Right kidney (tissue), 9 donors: ENCODE measurements at places on chromosomes 2 and 18.

- DNase-seq, result no peak
These were observed 22.7 kb downstream of the RUFY4 start for GRCh38 chr2:218091746-218092145.

- no peak for DNase-seq
These were observed 1210.2 kb downstream of the DPP10 start for GRCh38 chr2:115652652-115653051.

- no peak for DNase-seq
These were observed 28.2 kb downstream of the CENPO start for GRCh38 chr2:24821433-24821891.

DNA sequence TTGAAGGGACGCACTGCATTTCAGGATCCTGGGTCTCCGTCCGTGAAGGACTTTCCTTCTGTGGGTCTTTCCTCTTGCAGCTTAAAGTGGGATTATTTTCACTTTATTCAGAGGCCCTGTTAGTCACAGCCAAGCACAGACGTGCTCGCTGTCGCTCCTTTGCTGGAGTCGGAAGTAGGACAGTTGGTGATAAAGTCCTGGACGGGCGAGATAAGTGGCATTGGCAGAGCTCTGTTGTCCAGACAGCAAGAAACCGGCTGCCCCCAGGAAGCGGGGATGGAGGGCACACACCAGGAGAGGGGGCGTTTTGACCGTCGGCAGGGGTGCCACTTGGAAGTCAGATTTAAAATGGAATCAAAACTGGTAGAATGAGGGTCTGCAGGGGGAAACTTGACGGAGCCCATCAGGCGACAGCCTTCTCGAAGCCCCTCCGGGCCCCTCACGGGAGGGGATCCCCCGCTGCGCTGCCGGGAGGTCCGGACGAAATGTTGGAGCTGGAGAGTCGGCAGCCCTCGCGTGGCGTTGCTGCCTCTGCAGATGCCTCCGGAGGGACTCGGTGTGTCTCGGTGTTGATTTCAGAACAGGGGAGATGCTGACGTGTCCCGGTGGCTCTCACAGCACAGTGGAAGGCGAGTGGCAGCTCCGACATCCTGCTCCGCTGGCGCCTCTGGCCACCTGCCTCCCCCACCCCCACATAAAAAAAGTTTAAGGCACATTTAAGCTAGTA, 124.2 kb downstream of the NFATC1 start:
- DNase-seq, result peak; percentile 51

DNA sequence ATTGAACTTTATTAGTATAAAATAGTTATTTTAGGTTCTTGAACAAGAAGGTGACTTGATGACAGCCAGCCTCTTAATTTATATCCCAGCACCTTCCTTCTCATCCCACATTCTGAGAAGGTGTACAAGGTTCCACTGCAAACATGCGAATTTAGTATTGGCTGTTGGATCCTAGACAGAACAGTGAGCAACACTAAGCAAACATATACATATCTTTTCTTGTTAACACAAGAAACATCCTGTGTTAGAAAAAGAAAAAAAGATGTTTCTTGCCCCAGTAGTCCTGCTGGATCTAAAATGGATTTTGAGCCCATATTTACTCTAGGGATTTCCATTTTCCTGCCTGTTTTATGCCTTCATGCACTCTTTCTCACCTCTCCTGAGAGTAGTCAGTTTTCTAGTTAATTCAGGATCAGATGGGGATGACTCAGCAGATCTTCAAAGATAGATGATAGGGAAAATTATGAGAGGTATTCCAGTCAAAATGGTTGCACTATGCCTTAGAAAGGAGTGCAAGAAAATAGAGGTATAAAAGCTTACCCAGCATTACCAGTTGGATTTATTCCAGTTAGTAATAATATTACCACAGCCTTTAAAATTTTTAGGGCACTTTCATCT, 336.5 kb downstream of the MEIS1 start:
- no peak for DNase-seq

GRCh38 chr2:37652199-37652640, 19.2 kb downstream of the CDC42EP3 start:
- no peak for DNase-seq

- no peak for DNase-seq
These were observed 117.6 kb downstream of the POLE4 start for GRCh38 chr2:75076088-75076487.

GRCh38 chr2:164782323-164782722, 59.3 kb downstream of the COBLL1 start:
- DNase-seq, result no peak

DNA sequence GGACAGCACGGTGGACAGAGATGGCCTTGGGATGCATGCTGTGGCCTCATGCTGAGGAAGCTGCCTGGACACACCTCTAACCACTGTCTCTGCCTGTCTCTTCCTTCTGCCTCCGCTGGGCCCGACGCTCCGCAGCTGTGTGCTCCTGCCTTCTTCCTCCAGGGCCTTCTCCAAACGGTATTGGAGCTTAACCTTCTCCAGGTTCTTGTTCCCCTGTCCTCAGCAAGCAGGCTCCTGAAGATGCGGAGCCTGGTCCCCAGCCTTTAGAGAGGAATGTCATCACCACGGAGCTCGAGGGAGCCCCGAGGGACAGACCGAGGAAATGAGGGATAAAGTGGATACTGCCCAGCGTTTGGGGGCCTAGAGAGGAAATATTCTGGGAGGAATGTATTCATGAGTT, 155.1 kb downstream of the DYSF start:
- no peak for DNase-seq

DNA sequence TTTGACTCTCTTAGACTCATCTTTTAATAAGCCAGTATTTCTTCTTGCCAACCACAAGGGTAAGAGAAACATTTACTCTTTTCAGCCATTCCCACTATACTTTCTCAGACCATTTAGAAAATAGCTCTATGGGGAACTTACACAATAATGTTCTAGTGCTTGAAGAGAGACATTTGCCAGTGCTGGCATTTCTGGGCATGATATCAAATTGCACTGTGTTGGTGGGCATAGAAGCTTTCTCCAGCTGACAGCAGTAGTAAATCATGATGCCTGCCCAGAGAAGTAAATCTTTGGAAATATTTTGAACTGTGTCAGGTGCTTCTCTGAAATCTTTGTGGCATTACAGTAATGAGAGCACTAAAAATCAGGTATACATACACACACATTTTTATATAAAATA, 346.6 kb downstream of the CBLN2 start:
- DNase-seq, result no peak

DNA sequence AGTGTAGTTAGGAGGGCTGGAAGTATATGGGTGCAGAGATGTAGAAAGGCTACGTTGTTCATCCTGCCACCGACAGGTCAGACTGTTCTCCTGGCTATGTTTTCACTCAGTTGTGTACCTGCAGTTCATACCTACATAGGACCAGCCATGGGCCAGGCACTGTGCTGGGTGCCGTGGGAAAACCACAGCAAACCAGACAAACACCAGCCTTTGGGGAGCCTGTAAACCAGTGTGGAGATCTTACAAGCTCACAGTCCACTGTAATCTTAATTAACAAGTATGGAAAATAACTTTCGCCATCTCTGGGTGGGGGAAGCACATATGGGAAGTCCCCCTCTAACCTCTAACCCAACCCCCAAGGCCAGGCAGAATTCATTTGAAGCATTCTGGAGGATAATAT, 12.7 kb downstream of the NCK2 start:
- no peak for DNase-seq

GRCh38 chr18:67794521-67794920, 278.0 kb upstream of the DSEL start:
- no peak for DNase-seq

- DNase-seq, result no peak
These were observed 30.1 kb downstream of the RHOB start for GRCh38 chr2:20476950-20477349.

GRCh38 chr18:45690975-45691815, 32.8 kb upstream of the SLC14A1 start:
- DNase-seq, result peak; percentile 45

DNA sequence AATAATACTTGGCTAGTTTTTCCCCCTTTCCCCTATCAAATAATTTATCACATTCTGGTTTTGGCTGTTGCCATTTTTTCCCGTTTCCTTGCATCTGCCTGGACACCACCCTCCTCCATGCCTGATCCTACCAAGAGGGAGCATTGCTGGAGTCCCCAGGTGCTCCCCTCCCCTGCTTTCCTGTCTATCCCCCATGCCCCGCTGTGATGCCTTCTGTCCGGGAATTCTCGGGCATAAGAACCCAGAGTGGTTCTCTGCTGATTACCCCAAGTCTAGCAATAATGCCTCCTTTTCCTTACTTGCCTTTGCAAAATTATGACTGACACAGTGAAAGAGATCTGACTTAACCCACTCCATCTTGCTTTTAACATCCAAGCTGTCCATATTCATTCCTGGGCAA, 248.0 kb upstream of the PXDN start:
- no peak for DNase-seq

DNA sequence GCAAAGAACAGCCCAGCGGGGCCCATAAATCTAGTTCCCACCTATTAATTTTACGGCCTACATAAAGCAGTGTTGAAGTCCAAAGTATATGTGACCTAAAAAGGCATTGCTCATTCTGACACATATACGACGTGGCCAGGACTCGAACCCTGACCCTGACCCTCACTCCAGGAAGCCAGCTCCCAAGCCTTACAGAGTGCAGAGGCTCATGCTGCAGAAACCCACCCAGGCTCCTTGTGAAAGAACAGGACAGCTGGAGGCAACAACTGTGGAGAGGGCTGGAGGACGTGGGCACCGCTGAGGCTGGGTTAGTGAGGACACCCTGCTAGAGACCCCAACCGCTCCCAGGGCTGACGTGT, 221.6 kb downstream of the CYP26B1 start:
- no peak for DNase-seq

- DNase-seq, result no peak
These were observed 162.4 kb downstream of the SCG2 start for GRCh38 chr2:223439786-223440185.

- DNase-seq, result peak; percentile 55
These were observed 23.8 kb upstream of the SERPINB12 start for GRCh38 chr18:63518178-63519012.

DNA sequence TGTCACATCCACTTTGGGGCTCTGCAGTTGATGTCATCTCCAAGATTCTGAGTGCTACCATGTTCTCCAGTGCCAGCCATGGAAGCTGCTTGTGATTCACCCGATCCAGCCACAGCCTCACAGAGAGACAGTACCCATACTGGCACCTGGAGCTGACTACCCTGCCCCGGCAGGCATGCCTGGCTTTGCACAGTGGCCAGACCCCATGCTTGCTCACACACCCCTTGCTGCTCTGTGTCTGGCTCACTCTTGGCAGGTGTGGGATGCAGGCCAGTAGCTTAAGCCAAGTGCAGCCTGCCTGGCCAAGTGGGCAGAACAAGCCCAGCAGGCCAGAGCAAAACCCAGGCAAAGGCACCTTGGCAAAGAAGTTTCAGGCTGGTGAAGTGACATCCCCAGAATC, 828.4 kb upstream of the VRK2 start:
- DNase-seq, result no peak

DNA sequence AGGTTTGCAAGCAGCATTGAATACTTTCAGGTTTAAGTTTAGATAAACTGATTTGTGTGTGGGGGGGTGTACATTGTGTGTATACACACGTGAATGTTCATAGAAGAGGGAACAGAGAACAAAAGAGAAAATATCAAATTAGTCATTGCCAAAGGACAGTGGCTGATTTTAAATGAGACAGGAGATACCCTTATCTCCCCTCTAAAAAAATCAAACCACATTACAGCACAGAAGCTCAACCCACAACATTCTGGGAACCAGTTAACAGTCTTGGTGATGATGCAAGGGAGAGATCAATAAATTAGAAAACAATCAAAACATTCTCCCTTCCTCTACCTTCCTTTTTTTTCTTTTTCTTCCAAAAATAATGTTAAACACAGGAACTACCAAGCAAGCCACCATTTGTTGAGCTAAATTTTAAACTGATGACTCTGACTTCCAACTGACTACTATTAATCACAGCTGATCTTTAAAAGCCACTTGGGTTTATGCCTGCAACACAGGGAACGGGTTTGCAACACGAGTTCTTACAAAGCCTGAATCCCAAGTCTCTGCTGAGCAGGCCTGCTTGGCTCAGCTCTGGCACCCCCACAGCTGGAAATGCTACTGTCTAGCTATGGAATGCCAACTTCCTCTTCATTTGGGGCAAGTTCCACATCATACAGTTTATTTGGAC, 119.2 kb upstream of the ACVR1C start:
- DNase-seq, result no peak

- no peak for DNase-seq
These were observed 144.5 kb downstream of the LAMA3 start for GRCh38 chr18:23833714-23834113.

DNA sequence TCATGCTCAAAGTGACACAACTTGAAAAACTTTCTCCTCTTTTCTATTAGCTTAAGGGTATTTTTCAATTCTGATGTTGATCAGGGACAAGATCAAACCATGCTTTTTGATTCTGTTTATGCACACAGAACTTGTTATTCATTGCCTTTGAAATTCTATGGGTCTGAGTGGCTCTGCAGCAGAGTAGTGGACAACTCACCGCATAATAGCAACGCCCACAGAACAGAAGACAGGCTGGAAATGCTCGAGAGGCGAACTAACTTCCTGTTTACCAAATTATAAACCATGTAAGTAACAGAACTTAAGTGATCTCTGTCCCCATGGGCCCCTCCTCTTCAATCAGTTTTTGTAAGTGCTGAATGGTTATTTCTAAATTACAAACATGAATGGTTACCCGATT, 131.2 kb downstream of the CBLN2 start:
- DNase-seq, result no peak

DNA sequence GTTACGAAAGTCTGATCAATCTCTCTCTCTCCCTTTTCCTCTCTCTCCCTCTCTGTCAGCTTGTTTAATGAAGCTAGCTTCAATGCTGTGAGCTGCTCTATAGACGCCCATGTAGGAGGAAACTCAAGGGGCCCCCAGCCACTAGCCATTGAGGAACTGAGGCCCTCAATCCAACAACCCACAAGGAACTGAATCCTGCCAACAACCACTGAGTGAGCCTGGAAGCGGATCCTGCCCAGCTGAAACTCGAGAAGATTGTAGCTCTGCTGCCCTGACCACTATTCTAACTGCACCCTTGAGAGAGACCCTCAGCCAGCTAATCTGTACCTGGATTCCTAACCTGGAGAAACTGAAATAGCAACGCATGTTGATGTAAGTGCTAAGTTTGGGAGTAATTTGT, 129.2 kb downstream of the BCL11A start:
- DNase-seq, result no peak

DNA sequence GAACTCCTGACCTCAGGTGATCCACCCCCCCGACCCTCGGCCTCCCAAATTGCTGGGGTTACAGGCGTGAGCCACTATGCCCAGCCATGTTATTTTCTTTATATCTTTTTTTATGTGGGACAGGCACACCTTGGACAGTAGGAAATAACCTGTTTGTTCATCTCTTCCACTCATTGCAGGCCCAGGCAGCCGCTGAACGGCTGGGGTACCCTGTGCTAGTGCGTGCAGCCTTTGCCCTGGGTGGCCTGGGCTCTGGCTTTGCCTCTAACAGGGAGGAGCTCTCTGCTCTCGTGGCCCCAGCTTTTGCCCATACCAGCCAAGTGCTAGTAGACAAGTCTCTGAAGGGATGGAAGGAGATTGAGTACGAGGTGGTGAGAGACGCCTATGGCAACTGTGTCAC, 8.4 kb downstream of the CAD start:
- no peak for DNase-seq
